ENCODE measurements at places on chromosomes 4 and X.

GRCh38 chr4:138680256-138680655 is 335.3 kb upstream of the NOCT start:
- DNase-seq: no peak

DNA sequence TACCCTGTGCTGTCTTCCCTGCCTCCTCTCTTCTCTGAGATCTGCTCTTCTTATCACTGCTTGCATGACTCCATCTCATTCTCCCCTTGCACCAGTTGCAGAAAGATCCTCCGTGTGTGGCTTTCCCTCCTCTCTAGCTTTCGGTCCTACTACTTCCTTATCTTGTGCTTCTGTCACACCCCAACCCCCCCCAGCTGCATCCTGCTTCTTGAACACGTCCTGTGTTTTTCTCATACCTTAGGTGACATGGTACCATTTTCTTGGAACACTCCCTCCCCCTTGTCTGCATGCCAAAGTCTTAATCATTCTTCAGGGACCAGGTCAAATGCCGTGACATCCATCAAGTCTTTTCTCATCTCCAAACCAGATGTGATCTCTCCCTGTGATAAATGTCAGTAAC is 46.4 kb downstream of the FHL1 start:
- no peak for DNase-seq

DNA sequence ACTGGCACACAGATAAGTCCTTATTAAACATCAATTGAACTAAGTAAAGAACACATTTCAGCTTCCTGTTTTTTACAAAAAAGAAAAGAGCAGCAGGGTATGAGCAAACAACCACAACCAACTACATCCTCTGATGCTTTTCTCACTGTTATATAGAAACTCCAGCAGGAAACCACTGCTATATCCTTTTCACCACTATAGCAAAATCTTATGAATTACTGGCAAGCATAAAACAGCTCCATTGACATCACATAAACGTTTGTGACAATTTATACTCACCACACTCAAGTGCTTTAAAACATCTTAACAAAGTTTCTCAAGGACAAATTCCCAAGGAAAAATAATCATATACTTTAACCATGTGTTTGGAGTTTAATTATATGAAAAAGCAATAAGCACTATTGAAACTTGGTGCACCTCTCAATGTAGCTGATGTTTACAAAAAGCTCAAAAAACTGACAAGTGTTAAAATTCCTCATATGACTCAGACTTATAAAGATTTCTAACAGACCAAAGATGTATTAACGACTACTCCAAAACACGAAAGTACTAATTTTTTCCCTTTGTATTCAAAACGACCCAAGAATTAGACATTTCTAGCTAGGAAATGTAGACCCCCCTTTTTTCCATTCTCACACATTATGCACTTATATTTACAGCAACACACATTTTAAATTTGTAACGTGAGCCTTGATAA is 12.9 kb downstream of the GPRIN3 start:
- DNase-seq: no peak

- no peak for DNase-seq
Observed at GRCh38 chrX:13581554-13581953, 12.2 kb downstream of the EGFL6 start.

- no peak for DNase-seq
Observed at GRCh38 chrX:109974906-109975655, 27.8 kb upstream of the TMEM164 start.

GRCh38 chrX:53317365-53318069 is 36.1 kb upstream of the IQSEC2 start:
- DNase-seq: no peak

- no peak for DNase-seq
Observed at GRCh38 chrX:54067766-54068165, 23.5 kb upstream of the PHF8 start.

DNA sequence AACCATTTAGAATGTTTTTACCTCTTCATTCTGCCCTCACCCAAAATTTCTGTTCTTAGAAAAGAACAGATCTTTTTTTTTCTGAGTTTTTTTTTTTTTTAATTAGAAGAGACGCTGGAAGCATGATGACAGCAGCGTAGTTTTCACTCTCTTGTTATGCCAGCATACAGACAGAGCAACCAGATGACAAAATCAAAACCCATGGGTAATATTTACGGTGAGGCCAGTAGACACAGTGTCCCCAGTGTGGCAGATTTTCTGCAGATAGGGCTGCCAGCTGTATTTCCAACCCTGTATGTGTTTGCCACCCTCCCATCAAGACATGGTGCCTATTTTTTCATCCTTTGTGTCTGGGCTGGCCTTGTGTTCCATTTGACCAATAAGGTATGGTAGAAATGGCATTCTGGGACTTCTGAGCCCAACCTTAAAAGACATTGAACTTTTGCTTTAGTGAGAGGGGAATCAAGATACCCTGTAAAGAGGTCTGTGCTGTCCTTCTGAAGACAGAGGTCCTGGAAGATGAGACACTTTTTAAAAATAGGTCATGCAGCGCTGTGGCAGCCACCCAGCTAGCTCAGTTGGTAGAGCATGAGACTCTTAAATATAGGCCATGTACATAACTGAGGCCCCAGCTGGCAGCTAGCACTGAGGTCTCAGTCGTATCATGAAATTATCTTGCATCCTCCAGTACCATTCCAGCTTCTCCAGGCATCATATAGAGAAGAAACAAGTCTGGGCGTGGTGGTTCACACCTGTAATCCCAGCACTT is 6.7 kb upstream of the ZNF41 start:
- no peak for DNase-seq

GRCh38 chr4:75048208-75048879 is 115.4 kb downstream of the PARM1 start:
- DNase-seq: no peak

GRCh38 chrX:79270401-79270800 is 96.7 kb downstream of the ITM2A start:
- no peak for DNase-seq

DNA sequence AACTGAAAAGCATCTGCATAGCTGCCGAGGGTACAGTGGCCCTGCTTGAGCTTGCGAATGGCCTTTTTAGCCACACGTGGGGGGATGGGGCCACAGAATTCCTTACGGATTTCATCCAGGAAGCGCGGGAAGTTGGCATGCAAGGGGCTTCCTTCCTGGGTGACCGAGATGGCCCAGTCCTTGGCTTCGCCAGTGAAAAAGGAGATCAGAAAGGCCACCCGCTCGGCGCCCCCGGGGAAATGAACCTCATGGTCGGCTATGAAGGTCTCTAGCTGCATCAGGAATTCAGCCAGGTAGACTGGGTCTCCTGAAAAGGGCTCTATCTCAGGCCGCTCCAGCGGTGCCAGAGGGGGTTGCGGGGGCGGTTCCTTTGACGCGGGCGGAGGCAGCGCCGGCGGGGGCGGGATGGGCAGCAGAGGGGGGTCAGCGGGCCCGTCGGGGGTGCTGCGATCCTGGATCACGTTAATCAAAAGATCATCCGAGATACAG is 909 bp downstream of the RTL5 start:
- DNase-seq: no peak

DNA sequence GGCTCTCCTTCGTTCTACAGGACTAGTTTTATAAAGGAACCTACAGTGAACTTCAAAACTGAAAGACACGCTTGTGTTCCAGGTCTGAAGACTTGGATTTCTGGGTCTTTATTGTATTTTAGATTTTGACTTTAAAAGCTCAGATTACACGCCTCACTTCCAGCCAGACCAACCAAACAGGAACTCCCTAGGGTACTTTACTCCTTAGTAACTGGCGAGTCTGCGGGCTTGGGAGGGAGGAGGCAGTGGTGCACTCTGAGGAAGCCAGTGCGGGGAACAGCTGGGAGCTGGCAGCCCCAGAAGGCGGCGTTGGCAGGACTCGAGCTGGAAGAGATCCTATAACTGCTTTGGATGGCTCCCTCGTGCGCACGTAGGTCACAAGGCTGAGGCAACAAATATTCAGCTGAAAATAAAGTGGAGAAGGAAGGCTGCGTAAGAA is 391 bp upstream of the PHKA1 start:
- peak; percentile 32 for DNase-seq

DNA sequence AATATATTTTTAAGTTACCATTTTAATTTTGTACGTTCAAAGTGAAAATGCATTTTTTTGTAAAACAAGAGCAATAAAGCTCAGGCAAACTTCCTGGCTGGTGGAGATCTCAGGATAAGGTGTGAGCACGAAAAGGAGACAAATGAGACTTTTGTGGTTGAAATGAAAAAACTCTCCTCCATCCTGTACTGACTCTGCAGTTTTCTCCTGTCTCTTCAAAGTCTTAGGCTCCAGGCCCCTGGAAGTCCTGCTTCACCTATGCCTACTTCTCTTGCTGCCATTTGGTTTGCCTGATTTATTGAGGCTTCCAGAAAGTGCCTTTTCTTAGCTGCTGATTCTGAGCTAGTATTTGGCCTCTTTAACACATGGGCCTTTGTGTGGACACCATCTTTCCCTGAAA is 77.7 kb downstream of the MAML3 start:
- no peak for DNase-seq

- no peak for DNase-seq
Observed at GRCh38 chr4:13322681-13323101, 161.4 kb downstream of the RAB28 start.

GRCh38 chr4:54066718-54067129 is 2.3 kb upstream of the CHIC2 start:
- no peak for DNase-seq

DNA sequence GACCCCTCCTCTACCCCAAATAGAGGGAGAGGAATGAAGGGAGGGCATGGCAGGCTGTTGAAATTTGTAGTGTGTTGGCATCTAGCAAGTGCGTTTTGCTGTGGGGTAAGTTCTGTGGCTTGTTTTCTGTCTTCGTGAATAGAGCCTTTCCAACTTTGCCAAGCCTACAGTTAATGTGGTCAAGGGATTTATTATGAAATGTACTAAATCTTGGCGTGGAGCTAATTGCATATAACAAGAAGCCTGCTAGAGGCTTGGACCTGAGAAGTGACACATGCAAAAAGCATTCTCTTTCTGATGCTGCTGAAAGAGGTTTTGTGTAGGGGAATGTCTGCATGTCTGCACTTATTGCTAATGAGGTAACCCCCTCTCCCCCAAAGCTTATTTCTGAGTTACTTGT is 132.2 kb downstream of the BMPR1B start:
- no peak for DNase-seq

DNA sequence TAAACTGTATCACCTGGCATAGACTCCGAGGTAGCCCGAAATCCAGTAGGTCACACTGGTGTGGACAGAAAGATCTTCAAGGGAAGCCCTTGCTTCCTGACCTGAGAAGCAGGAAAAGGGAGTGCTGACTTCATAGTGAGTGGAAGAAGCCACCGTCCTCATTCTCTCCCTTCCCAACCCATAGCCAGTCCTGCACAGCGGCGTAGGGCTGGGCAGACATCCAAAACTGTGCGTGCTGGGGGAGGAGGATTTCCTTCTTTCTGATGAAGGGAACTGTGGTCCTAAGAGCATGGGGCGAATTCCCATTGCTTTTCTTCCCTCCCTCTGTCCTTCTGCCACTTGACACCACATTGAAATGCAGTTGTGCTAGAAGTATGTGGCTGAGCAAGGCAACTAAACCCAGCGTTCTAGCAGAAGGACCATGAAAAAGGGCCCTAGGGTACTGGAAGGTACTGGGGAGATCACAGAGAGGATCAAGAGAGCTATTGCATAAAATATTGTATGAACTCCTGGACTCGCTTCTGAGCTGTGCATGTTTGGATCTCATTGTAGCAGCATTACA is 66.9 kb downstream of the STOX2 start:
- no peak for DNase-seq

- DNase-seq: no peak
Observed at GRCh38 chrX:149152941-149153340, 352.2 kb downstream of the IDS start.

DNA sequence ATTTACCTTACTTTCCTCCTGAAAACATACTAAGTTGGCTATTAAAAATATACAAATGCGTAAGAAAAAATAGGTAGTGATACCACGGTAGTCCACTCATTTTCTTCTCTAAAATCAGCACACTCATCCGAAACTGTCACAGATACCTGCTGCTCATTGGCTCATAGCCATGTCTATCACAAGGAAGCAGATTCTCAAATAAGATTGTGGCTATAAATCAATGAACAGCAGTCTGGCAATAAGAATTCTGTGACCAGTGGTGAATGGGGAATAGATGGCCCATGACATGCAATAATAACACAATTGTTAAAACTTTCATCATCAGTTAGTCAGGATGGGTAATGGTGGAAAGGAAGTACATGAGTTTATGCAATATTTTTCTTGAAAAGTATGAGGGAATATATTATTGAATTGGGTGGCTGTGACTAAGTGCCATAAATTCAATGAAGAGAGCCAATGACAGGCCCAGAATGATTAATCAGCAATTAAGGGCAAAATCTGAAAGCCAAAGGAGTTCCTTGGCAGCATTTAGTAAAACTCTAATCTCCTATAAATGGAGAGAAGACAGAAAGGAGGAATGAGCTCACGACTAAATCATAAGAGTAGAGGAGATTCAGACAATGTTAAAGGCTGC is 202.3 kb upstream of the NEIL3 start:
- DNase-seq: no peak

DNA sequence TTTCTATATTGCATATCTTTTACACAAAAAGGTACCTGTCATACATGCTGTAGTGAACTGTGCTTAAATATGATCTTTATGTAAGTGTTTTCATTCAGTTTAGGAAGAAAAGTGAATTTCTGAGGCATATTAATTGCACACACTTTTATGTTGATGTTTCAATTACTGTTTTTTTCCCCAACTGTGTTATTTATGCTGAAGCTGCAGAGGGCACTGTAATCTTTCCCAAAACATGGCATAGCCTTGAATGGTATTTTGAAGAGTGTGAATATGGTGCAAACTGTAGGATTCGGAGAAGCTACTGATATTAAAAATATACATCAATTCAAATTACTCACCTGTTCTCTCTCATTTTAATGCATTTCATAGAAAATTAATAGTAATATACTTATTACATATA is 6.0 kb upstream of the CENPE start:
- DNase-seq: no peak

DNA sequence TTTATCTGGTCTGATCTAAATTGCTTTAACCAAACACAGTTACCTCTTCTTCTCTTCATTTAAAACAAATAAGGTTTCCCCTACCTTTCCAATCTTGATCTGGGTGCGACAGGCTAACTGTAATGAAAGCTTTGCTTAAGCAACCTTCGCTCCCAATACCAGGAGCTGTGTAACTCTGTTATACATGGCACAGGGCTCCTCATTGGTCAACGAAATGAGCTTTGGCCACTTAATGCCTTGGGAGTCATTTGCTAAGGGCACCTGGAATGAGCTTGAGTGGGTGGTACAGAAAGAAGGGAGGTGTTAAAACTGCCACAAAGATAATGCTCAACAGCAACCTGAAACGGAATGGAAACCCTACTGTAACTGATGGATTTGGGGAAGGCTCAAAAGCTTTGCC is 140.5 kb downstream of the CHRNA9 start:
- peak; percentile 19 for DNase-seq

DNA sequence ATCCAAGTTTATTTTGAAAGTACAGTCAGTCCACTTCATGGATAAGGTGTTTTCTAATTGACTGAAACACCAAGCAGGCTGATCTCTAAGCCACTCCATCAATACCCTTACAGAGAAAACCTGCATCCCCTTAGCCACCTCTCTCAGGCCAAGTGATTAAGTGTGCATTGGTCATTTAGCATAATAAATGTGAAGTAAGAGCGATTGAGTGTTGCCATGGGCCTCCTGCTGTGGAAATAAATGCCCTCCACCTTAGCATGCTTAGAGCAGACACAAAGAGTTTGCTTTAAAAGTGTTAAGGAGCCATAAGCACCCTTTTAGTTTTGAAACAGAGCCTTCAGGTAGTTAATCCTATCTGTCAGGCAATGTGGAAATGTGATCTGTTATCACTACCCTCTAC is 386.5 kb downstream of the GPAT3 start:
- no peak for DNase-seq

- no peak for DNase-seq
Observed at GRCh38 chrX:2954541-2954940, 25.4 kb upstream of the ARSD start.

GRCh38 chr4:54566608-54567007 is 91.1 kb upstream of the KIT start:
- DNase-seq: peak; percentile 77
